ENCODE measurements at places on chromosomes 13 and 19. TPM values are rescaled to one million over a fixed set of nuclear protein-coding genes. Genes with fewer than 3 reads are reported as not detected.

FPR3 gene
- total RNA-seq: 32.7 TPM

CCL25 gene
- total RNA-seq: not detected

PINLYP gene
- 18.4 TPM for total RNA-seq

OVOL3 gene
- total RNA-seq: not detected

RFPL4A gene
- not detected for total RNA-seq

DNA sequence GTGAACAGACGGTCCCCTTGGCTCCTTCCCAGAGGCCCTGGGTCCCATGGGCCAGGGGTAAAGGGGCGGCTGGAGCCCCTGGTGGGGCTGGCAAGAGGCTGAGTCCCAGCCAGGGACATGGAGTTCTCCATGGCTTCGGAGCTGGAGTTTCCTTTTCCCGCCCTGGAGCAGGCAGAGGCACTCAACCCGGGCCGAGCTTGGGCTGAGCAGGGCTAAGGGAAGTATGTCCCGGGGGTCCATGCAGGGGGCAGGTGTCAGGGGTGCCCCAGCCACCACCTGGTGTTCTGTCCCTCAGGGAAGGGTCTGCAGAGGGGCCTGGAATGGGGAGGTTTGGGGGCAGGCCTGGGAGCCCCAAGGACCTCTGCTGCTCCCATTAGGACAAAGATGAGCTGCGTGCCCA lies 54.0 kb upstream of the TPM4 start:
- DNase-seq: no peak

DNA sequence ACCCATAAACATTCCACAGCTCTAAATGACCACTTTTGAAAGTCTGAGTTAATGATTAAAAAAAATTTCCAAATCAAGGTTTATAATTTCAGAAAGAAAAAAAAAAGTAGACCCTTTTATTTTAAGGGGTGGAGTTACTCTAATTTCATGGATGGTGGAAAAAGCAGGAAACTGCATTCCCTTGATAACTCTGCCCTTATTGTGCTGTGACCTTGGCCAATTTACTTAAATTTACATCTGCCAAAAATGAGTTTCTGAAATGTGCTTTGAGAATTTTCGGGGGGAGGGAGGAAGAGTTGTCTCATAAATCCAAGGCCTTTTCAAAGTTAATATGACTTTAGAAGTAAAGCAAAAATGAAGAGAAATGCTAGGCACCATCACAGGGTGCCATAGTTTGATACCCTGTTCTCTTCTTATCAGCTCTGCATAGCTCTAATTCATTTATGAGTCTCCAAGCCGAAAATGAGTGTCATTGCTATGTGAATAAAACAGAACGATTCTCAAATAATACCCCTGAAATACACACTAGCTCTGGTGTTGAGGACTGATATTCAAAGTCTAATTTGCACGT lies 367.0 kb downstream of the DACH1 start:
- DNase-seq: no peak

GRCh38 chr13:37806666-37807065 lies 62.9 kb downstream of the TRPC4 start:
- DNase-seq: no peak

GRCh38 chr13:110250258-110250891 lies 56.6 kb downstream of the COL4A1 start:
- DNase-seq: peak; percentile 42

GRCh38 chr13:23534090-23534489 lies 36.1 kb upstream of the TNFRSF19 start:
- DNase-seq: no peak
